PC-3 (cell line): ENCODE measurements at places on chromosomes 4 and X. TPM values are rescaled to one million over a fixed set of nuclear protein-coding genes. Genes with fewer than 3 reads are reported as not detected.
A peak's percentile ranks its signal among the peaks of the same experiment; 100 is the strongest.

GRCh38 chrX:20397587-20397986, 130.9 kb upstream of the RPS6KA3 start:
- no peak for DNase-seq

The SLIT2 gene
- 19.1 and 28.7 TPM in 2 replicates for total RNA-seq

- no peak for DNase-seq
These were observed 278.0 kb downstream of the ANK2 start for GRCh38 chr4:113327494-113327893.

DNA sequence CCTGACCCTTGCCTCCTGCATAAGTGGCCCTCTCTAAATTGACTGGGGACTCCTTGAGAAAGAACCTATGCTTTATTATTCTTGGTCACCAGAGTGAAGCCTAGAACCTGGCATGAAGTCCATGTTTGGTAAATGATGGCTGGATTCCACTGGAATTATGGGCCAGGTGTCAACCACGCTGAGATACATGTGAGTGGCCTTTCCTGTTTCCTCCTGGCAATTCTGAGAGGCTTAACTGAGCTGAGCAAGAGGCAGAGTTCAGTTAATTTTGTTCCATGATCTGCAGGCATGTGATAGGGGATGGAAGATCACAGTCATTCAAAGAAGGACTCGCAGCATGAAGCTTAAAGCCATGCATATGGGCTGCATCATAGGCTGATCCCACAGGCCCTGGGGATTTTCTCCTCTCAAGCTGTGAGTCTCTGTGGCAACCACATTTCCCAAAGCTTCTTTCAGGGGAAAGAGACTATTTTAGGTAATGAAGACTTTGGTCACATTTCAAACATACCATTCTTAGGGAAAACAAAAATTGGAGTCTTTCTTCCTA, 69.4 kb upstream of the CLNK start:
- no peak for DNase-seq

DNA sequence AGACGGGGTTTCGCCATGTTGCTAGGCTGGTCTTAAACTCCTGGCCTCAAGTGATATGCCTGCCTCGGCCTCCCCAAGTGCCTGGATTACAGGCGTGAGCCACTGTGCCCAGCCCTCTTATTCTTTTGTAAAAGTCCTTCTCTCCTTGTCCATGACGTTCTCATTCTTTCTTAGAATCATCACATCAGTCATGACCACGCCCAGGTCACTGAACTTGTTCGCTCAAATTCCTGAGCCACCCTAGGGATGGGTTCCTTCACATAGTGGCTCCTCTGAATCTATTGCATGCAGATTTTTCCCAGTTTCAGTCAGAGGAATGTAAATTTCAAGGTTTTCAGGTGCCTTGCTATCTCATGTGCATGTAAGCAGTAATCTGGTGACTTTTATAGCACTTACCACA, 15.7 kb downstream of the JADE1 start:
- DNase-seq = peak; percentile 72

DNA sequence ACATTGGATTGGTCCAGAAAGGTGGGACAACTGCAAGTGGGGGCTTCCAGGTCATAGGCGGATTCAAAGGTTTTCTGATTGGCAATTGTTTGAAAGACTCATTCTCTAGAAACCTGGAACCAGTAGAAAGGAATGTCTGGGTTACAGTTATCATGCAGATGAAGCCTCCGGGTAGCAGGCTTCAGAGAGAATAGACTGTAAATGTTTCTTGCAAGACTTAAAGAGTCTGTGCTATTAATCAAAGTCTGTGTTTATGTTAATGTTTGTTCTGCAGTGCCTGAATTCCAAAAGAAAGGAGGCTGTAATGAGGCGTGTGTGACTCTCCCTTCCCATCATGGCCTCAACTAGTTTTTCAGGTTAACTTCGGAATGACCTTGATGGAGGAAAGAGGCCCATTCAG, 43.9 kb upstream of the GC start:
- DNase-seq = no peak

DNA sequence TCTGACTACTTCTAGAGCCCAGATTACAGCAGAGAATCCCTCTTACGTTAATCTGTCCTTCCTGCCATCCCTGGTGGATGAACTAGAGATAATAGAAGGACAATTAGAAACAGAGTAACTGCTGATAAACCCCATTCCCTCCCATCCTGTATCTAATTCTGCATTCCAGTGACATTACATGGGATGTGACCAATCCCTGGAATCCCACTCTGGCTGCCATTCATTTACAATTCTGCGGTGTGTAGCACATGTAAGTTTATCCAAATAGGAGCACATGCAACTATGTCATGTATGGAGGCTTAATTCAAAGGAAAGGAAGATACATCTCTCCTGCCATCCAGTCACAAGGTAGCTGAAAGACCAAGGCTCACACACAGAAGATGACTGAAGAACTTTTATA, 339.5 kb downstream of the GPAT3 start:
- DNase-seq = no peak

DNA sequence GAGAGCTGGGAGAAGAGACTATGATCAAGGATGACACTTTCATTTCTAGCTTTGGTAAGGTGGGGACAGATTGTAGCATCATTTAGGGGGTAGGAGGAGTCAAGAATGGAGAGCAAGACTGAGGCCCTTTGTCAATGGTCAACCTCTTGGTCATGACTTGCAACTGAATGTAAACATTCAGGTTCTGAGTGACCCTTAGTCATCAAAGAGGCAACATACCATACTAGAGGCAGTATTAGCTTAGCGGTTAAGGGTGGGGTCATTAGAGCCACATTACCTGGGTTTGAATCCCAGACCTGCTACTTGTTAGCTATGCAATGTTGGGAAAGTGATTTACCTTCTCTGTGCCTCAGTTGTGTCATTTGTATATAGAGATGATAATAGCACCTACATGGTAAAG, 76.5 kb downstream of the MED28 start:
- DNase-seq = peak; percentile 92
